ENCODE measurements at places on chromosomes 1 and 21. TPM values are rescaled to one million over a fixed set of nuclear protein-coding genes. Genes with fewer than 3 reads are reported as not detected.

- no peak for DNase-seq
These were observed 31.4 kb upstream of the PKP1 start for GRCh38 chr1:201251851-201252430.

GRCh38 chr1:151710187-151710840 is 6.3 kb downstream of the CELF3 start:
- no peak for DNase-seq

Gene KCNH1
- 2.9 TPM for total RNA-seq

Gene LRRC7
- total RNA-seq: not detected

DNA sequence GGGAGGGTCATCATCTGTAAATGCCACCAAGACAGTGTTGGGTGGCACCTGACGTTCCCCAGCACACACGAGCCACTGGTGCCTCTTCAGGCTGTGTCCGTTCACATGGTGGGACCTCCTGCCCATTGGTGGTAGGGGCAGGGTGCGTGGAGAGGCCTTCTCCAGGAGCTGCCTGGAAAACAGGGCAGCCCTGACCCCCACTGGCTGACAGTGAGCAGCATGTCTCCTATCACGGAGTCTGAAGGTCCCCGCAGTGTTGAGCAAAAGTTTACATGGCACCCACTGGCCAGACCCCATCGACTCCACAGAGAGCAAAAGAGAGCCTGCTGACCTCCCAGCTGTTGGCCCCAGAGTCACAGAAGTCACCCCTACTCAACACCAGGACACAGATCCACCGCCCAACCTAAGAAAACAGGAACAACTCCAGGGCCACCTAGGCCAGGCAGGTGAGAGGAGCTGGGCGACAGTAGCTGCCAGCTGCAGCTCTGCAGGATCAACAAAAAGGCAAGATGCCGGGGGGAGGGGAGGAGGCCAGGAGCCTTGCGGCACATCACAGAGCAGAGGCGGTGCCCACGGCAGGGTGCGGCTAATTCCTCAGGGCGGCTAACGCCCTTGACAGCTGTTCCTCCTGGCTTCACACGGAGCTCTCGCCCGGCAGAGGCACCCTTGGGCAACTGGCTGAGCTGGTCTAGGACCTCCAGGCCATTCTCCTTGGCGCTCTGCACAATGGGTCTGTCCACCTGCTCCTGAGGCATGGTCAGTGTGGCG is 14.4 kb upstream of the IFI6 start:
- DNase-seq: no peak

Data from glomerular endothelial cell (primary cell).